Stimulated activated CD4-positive, alpha-beta T cell treated with anti-CD3 and anti-CD28 coated beads, TNF-alpha, amount 100 ng/mL, for 1 hour (primary cell): ENCODE measurements at places on chromosomes 7 and 10.

DNA sequence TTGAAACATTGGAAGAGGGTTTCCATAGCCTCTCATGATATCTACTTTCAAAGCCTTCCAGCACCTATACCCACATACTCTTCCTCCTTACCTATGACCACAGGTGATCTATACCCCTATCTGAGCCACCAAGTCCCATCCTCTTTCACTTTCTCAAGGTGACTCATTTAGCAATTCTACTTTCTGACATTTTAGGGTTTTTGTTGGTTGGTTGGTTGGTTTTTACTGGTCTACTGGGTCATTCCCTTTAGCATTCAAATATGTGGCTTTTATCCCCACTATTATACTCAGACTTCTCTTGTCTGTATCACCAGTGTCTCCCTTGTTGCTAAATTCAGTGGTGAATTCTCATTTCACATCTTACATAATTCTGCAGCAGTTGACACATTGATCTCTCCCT lies 130.4 kb upstream of the STEAP4 start:
- no peak for DNase-seq

DNA sequence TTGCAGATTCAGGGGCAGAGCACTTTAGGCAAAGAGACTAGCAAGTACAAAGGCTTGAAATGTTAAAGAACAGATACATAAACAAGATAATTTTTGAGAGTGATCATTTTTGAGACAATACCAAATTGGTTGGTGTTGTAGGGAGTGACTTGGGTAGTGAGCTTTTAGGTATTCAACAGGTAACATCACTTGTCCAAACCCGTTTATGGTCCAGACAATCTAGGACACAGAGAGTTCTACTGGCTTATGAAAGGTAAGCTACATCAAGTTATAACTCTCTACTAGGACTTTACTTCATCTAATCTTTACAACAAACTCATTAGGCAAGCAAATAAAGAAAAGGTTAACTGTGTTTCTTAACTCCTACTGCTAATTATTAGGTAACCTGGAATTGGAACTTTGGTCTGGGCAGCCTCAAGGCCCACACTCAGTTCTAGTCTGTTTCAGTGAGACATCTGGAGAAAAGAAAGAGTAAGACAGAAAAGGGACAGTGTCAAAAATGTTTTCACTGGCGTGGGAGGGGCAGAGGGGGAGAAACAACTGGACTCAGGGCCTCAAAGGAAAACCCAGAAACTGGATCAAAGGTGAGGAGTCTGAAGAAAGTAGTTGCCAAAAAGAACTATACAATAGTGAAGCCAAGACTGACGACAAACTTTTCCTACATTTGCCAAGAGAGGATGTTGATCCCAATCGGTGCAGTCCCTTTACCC lies 39.2 kb downstream of the GNAT3 start:
- DNase-seq, result no peak

- DNase-seq, result no peak
Observed at GRCh38 chr10:70265032-70265689, 18.6 kb downstream of the NPFFR1 start.

- DNase-seq, result no peak
Observed at GRCh38 chr7:139035586-139036353, at the start of gene ZC3HAV1L. TSS of gene ZC3HAV1L (minus strand) at chr7:139036042. CDS start at chr7:139036017, 25 bp downstream.

DNA sequence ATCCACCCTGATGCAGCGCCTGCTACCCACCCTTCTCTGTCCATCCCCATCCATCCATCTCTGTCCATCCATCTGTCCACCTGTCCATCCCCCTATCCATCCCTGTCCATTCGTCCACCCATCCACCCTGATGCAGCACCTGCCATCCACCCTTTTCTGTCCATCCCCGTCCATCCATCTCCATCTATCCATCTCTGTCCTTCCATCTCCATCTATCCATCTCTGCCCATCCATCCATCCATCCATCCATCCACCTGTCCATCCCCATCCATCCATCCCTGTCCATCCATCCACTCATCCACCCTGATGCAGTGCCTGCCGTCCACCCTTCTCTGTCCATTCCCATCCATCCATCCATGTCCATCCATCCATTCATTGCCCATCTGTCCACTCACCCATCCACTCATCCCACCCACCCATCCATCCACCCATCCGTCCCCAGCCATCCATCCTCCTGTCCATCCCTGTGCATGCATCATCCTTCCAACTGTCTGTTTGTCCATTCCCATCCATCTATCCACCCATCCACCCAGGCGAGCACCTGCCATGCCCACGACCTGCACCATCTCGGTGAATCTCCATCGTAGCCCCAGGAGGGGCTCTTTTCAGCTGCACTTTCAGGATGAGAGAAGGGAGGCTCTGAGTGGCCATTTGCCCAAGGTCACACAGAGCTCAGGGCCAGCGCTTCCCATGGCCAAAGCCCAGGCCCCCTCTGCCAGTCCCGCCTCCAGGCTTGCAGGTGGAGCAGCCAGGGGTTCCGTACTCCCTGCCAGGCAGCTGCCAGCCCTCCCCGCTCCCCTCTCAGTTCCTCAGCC lies 137.4 kb downstream of the LHPP start:
- no peak for DNase-seq
